ENCODE measurements at places on chromosomes 2 and 18.

- peaks cover 13% of the 10 kb centered on the region for H3K27me3 ChIP-seq
- no peak for DNase-seq
- no peak overlapping the region for H3K4me3 ChIP-seq
- peaks cover 4% of the 10 kb centered on the region for H3K4me1 ChIP-seq
- no peak overlapping the region for H3K27ac ChIP-seq
Measured at GRCh38 chr18:46387441-46388131, 269.4 kb downstream of the LOXHD1 start.

GRCh38 chr18:62196980-62197379 lies 9.9 kb downstream of the RELCH start:
- DNase-seq, result no peak
- no peak overlapping the region for H3K27ac ChIP-seq
- H3K4me3 ChIP-seq, result no peak overlapping the region

DNA sequence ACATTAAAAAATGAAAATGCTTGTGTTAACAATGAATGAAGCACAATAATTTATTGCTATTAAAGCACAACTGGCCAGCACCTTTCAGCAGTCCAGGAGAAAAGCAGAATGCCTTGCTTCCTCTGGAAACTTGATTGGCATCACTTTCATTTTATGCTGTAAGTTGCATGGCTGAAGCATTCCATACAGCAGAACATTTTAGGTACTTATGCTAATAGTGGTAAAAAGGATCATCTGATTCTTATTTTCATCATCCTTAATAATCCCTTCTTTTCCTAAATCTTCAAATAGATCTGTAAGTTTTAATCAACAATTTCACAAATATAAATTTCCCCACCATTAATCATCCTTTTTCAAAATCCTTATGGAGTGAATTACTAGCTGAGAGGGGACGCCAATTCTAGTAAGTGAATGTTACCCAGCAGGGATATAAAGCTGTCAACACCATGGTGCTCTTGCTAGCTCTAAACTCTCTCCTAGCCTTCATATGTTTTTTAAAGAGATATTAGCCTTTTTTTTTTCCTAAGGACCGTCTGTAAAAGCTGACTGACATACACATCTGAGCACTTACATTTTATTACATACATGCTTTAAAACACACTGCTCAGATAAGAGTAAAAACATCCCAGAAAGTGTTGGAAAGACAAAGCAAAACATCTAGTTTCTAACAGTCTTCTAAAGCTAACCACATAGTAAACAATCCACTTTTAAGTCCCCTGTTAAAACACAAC lies 5.3 kb downstream of the SATB2 start:
- peaks cover 32% of the 10 kb centered on the region for H3K27me3 ChIP-seq
- peaks cover 5% of the 10 kb centered on the region for H3K36me3 ChIP-seq
- H3K27ac ChIP-seq, result no peak overlapping the region
- no peak for DNase-seq

DNA sequence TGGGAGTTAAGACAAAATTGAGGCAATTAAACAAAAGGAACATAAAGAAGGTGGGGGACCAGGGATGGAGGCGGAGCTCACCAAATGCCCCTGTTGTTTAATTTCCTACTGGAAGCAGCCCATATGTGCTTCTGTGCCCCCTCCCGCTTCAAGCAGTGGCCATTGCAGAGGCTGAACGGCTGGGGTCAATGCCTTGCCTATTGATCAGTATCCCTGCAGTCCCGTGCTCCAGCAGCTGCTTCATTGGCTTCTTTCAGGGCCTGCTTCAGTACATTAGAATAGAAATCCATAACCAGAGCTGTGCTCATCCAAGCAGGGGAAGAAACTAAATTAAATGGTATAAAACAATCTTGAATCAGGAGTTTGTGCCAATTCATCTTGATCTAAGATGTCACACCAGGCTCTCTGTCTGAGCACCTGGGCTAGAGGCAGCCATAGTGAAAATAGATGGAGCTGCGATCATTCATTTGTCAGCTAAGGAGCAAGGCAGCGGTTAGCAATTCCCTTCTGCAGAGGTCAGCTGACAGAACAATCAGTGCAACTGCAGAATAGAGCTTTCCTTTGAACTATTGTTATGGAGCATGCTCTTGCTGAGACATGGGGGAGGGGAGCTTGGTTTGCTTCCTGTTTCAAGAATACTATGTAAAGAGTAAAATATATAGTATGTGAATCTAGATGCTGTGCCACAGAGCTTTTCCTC lies 222.4 kb downstream of the WDR7 start:
- no peaks in the 10 kb centered on the region for H3K36me3 ChIP-seq
- no peak for DNase-seq
- H3K27me3 ChIP-seq, result no peaks in the 10 kb centered on the region
- H3K4me3 ChIP-seq, result no peak overlapping the region
- no peak overlapping the region for H3K27ac ChIP-seq
- no peaks in the 10 kb centered on the region for H3K4me1 ChIP-seq

DNA sequence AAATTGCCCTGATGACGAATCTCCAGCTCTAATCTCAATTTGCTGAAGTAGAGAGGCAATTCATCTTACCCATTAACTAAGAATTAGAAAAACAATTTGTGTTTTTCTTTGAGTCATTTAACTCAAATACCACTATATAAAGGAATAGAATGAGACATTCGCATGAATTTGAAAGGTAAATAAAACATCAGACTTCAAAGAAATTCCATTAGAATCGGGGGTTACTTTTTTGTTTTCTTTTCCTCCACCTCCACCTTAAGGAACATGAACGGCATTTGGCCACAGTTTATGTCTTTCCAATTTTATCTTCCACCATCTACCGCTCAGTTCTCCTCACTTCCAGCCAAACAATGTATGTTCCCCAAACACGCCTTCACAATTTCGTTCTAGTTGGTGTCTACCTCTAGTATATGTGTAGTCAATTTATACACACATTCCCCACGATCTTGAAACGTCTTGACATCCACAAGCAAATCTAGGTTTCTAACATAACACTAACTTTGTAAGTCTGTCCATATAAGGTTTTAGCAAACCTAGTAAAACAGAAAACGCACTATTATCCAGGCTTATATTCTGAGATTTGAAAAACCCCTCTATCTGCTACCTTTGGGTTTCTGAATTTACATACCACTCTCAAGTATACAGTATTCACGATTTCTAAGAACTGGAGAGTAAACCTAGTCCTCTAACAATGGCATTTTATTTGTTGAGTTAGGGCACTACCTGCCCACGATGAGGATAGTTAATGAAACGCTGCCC lies 1.2 kb upstream of the SMCHD1 start:
- no peak for DNase-seq
- H3K4me3 ChIP-seq, result peak overlapping the region; percentile 98
- peaks cover 39% of the 10 kb centered on the region for H3K36me3 ChIP-seq
- no peaks in the 10 kb centered on the region for H3K27me3 ChIP-seq

Measured in effector memory CD8-positive, alpha-beta T cell (primary cell).